Thymus (tissue), 14 donors: ENCODE measurements at places on chromosomes 7 and 10. TPM values are rescaled to one million over a fixed set of nuclear protein-coding genes. Genes with fewer than 3 reads are reported as not detected.

Gene GPR158
- under 0.01 TPM for total RNA-seq

Gene TRPV5
- total RNA-seq, result 0.05 TPM

DNA sequence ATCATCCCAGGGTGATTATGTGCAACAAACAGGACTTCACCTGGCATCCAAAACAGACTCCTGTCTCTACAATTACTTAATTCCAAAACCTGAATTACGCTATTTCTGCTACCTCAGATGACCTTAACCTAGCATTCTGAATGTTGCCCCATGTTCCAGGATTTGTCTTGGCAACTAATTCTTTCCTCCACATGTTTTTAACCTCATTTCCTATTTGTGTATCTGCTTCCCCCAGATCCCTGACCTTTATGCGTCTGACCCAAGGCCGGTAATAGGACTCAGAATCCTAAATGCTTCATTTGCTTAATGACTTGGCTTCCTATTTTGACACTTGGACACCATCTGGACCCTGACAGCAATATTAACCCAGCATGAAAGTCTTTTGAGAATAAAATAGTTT, 8.7 kb upstream of the ING3 start:
- no peaks in the 10 kb centered on the region for H3K36me3 ChIP-seq
- H3K4me3 ChIP-seq, result no peak overlapping the region
- no peak for DNase-seq
- no peaks in the 10 kb centered on the region for H3K4me1 ChIP-seq
- H3K27me3 ChIP-seq, result peaks cover 3% of the 10 kb centered on the region
- H3K27ac ChIP-seq, result no peak overlapping the region

DNA sequence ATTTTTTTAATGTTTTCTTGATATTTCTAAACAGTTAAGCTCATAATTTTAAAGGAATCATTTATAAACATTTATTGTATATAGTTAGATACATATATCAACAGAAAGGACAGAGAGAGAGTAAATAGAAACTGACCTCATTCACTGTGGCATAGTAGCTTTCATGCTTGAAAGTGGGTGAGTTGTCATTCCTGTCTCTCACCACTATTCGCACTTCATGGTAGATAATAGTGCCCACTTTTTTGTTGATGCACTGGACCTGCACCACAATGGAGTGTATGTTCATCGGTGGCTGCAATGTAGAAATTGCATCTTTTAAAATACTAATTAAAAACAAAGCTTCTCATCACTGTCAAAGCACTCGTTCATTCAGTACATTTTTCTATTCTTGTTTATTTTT, 432.0 kb downstream of the PCDH15 start:
- H3K4me1 ChIP-seq, result no peaks in the 10 kb centered on the region
- no peak overlapping the region for H3K4me3 ChIP-seq
- H3K36me3 ChIP-seq, result no peaks in the 10 kb centered on the region
- no peaks in the 10 kb centered on the region for H3K27me3 ChIP-seq
- H3K27ac ChIP-seq, result no peak overlapping the region

DNA sequence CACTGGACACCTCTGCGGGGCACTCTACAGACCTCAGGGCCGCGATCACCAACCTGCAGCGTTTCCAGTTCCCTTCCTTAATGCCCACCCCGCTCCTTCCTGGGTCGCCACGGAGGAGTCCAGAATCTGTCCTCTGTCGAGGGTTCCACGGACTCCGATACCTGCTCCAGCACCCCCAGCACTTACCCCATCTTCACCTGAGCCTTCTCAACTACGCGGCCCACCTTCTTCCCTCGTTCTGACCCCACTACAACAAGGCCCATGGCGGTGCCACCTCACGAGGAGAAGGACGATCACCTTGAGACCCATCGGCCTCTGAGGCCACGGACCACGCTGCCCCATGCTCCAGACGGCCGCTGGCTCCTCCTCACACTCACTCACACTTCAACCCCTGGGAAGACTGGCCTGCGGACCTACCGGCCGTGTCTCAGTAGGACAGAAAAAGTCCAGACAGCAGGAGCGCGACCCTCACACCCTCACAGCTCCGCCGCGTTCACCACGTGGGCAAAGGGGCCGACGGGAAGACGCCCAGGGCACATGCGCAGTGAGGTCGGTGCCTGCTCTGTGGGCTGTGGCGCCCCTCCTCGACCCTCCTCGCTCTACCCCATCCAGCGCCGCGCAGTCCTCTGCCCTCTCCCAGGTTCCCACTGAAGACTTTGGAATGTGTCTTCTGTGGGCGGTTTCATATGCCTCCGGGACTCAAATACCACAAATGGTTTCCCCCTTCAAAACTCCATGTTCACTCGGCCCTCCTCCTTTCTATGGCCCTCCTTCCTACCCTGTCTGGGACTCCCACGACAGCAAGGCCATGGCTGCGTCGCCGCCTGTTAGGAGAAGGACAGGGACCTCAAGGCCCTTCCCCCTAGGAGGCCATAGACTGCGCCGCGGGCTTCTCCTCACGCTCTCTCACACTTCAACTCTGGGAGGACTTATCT, 193.9 kb upstream of the PHF14 start:
- H3K27ac ChIP-seq, result no peak overlapping the region
- no peaks in the 10 kb centered on the region for H3K36me3 ChIP-seq
- H3K27me3 ChIP-seq, result no peaks in the 10 kb centered on the region
- no peak for DNase-seq
- no peaks in the 10 kb centered on the region for H3K4me1 ChIP-seq

GRCh38 chr7:90816511-90817142, 220.5 kb downstream of the CDK14 start:
- no peaks in the 10 kb centered on the region for H3K4me1 ChIP-seq
- no peaks in the 10 kb centered on the region for H3K27me3 ChIP-seq
- no peak overlapping the region for H3K27ac ChIP-seq
- H3K4me3 ChIP-seq, result no peak overlapping the region
- no peaks in the 10 kb centered on the region for H3K36me3 ChIP-seq
- no peak for DNase-seq

DNA sequence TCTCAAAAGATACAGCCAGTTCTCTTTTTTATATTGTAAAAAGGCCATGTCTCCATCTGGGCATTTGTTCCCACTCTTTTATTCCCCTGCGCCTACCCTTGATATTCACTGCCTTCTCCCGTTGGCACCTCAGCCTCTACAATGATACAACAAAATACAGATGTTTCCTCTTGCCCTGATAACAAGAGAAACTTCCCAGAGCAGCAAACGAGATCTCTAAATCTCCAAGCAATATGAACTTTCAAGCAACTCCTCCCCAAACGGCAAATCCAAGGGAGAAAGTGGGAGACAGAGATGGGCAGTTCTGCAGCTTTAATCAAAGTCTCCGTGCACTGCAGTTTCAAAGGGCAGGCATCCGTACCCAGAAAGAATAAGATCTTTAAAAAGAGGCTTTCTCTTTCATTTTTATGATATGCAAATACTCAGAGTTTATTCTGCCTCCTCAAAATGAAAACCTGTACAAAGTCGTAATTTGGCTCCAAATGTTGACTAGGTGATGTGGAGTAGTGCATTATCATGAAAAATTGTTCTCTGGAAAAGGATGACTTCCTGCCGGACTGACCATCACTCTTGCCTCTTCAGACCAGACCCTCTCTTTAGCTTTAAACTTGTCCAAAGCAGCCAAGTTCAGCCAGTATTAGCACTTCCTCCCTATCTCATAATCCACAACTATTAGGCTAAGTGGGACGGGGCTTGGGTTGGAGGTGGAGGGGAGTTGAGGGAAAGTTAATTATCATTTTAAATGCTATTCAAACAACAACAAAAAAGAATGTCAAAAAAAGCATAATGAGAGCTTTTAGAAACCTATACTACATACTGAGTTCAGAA, 682 bp downstream of the HGF start:
- no peak overlapping the region for H3K27ac ChIP-seq
- H3K27me3 ChIP-seq, result no peaks in the 10 kb centered on the region
- H3K36me3 ChIP-seq, result no peaks in the 10 kb centered on the region
- H3K4me3 ChIP-seq, result no peak overlapping the region
- H3K4me1 ChIP-seq, result no peaks in the 10 kb centered on the region

DNA sequence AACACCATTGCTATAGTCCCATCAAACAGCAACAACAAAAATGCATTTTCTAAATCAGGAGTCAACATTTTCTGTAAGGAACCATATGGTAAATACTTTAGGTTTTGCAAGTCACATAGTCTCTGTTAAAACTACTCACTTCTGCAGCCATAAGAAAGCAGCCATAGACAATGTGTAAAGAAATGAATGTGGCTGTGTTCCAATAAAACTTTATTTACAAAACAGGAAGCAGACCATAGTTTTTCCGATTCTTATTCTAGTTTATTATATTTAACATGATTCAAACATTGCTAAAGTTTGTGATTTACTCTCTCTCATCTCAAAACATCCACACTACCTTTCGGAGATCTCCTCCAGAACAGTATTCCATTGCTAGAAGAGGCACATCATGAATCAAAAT, 6.9 kb downstream of the CHUK start:
- no peak for DNase-seq
- no peak overlapping the region for H3K27ac ChIP-seq
- no peaks in the 10 kb centered on the region for H3K27me3 ChIP-seq
- peaks cover 12% of the 10 kb centered on the region for H3K36me3 ChIP-seq
- H3K4me1 ChIP-seq, result no peaks in the 10 kb centered on the region

DNA sequence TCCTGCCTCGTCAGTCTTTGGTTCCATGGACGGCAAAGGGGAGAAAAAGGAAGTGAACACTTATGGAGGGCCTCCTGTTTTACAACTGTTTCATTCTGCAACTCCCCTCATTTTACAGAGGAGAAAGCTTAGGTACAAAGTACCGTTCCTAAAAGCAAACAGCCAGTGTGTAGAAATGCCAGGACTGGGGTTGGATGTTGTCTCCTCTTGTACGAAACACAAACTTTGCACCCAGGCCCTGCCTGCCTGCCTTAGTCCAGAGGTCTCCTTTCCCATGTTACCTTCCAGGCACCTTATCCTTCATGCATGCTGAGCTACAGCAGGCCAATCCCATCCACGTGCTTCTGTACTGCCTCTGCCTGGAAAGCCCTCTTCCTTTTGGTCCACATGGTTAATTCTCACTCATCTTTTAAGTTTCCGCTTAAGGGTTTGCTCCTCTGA, 86.0 kb downstream of the ICA1 start:
- no peak overlapping the region for H3K4me3 ChIP-seq
- peak overlapping the region; percentile 85 for H3K27ac ChIP-seq
- no peak for DNase-seq
- H3K4me1 ChIP-seq, result peaks cover 25% of the 10 kb centered on the region
- H3K36me3 ChIP-seq, result no peaks in the 10 kb centered on the region
- no peaks in the 10 kb centered on the region for H3K27me3 ChIP-seq

- peaks cover 27% of the 10 kb centered on the region for H3K36me3 ChIP-seq
- H3K27ac ChIP-seq, result no peak overlapping the region
- no peaks in the 10 kb centered on the region for H3K27me3 ChIP-seq
These were observed 11.7 kb downstream of the CASP7 start for GRCh38 chr10:113691381-113691780.

- H3K27ac ChIP-seq, result no peak within 1 kb of the TSS
- no peaks in the 10 kb centered on the region for H3K36me3 ChIP-seq
- peaks cover 69% of the 10 kb centered on the region for H3K27me3 ChIP-seq
- H3K4me3 ChIP-seq, result no peak within 1 kb of the TSS
These were observed at the start of gene EPO for GRCh38 chr7:100720279-100720670. Gene EPO, plus strand, starts transcription at chr7:100720468. Its CDS starts 513 bp downstream, at chr7:100720981.

GRCh38 chr7:148987751-148988512, 40.4 kb downstream of the PDIA4 start:
- peak overlapping the region; percentile 87 for H3K4me3 ChIP-seq
- peak overlapping the region; percentile 32 for H3K27ac ChIP-seq
- peaks cover 1% of the 10 kb centered on the region for H3K27me3 ChIP-seq

GRCh38 chr10:44958898-44959246, 730 bp upstream of the RASSF4 start:
- H3K4me1 ChIP-seq, result peaks cover 47% of the 10 kb centered on the region
- H3K4me3 ChIP-seq, result peak overlapping the region; percentile 75
- no peaks in the 10 kb centered on the region for H3K36me3 ChIP-seq
- no peak for DNase-seq
- no peaks in the 10 kb centered on the region for H3K27me3 ChIP-seq
